ENCODE measurements at places on chromosomes 7 and 10.
A peak's percentile ranks its signal among the peaks of the same experiment; 100 is the strongest.

DNA sequence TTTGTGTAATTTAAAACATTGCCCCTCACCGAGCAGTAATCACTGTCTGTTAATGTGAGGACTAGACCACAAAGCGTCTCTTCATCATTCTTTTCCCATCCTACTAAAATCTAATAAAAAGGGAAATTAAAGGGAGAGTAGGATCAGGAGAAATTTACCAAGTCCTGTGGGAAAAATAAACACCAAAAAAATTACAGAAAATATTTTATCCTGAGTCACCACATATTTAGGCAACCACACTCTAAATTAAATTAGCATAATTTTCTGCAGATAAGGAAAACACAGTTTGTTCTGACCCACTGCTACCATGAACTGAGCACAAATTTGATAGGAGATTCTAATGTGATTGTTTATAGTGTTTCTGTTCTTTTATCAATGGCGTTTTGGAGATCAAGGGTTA lies 49.3 kb downstream of the CCDC6 start:
- DNase-seq: no peak

DNA sequence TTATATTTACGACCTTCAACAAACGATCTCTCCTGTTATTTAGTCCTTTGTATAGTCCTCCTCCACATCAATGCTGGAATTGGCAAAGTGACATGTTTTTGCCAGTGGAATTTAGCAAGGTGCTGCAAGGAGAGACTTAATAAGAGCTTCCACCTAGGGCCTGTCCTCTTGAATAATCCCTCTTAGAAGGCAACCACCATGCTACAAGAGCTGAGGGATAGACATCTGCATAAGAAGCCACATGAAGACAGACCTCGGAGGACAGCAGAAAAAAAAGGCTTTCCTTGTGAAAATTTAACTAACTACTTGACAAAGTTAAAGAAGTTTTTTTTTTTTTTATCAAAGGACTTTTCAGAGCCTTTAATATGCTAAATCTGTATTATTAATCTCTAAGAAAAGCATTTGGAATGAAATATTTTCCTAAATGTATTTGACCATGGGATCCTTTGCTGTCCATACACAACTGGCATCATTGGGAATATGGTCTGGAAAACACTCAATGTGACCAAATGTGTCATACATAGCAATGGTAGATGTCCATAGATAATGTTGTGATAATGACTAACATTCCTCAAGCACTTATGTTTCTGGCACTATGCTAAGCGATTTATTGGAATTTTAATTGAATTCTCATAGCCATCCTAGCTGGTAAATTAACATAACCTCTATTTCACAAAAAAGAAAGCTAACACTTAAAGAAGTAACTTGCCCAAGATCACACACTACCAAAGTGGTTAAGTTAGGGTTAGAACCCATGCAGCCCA lies 13.2 kb downstream of the HYCC1 start:
- DNase-seq: no peak

DNA sequence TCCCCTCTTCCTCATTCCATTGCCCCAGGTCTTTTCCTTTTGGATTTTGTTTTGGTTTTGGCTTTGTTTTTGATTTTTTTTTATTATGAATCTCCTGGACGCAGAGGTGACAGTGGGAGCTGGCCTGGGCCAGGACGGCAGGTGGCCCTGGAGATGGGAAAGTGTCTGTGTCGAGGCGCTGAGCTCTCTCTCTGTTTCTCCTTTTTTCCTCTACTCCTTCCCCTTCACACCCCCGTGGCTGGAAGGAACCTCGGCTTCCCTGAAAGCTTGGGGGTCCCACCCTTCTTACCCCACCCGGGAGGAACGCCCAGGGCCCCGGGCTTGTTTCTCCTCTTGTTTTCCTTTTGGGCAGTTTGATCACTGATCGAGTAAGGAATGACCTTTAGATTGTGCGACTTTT lies 13.2 kb downstream of the TRIM8 start:
- no peak for DNase-seq

DNA sequence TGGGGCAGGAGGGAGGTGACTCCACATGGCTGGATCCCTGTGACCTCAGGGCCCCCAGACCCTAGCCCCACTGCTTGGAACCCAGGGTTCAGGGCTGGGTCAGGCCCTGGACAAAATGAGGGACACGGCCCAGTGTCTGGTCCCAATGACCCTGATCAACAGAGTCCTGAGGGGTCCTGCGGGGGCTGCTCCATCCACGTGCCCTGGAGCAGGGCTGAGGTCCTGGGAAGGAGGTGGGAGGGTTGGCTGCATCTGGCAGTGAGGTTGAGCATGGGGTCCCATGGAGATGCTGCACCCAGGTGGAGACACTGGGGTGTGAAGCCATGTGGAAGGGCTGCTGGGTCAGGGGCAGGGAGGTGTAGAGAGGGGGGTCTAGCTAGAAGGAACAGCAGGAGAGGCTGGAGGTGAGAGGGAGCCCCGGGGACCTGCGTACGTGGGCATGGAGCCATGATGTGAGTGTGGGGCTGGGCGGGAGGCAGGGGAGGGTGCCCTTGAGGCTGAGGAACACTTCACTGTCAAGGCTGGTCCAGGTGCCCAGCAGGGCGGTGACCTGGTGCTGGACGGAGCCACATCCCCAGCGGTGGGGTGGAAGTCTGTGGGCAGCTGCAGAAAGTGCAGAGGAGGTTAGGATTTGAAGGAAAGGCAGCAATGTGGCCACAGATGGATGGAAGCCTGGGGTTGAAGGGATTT lies 604 bp downstream of the SCART1 start:
- no peak for DNase-seq

DNA sequence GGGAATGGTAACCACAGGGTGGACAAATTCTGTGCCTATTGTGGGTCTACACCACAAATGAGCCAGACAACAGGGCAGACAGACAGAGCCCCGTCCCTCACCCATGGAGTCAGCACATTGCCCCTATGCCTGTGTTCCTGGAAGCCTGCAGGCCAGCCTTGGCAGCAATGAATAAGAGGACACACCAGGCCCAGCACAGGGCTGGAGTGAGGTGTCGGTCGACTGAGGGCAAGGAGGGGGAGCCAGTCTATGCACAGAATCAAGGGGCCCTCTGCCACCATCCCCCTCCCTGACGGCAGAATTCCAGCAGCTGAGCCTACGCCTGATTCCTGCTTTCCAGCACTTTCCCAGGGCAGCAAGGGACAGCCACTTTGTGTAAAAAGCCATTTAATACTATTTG lies 98.2 kb downstream of the CALN1 start:
- DNase-seq: no peak

- DNase-seq: no peak
These were observed 205.5 kb upstream of the LRRN3 start for GRCh38 chr7:110885474-110885873.

- peak; percentile 52 for DNase-seq
These were observed 993 bp downstream of the ZC3HAV1 start for GRCh38 chr7:139108266-139109187.

DNA sequence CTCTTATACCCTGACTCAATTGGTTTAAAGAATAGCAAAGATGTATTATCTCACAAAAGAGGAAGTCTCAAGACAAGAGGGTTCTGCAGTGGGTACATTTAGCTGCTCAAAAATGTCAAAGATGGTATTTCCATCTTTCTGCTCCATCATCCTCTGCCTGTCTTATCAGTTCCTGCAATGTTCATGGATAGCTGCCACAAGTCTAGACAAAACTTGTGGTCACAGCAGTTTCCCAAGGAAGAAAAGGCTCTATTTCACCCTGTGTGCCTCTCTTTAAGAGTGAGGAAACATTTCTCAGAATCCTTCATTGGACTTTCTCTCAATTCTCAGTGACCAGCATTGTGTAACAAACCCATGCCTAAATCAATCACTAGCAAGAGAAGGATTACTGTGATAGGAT lies 634.2 kb upstream of the AUTS2 start:
- DNase-seq: no peak

GRCh38 chr7:340200-340937 lies 50.4 kb downstream of the FOXL3 start:
- no peak for DNase-seq

DNA sequence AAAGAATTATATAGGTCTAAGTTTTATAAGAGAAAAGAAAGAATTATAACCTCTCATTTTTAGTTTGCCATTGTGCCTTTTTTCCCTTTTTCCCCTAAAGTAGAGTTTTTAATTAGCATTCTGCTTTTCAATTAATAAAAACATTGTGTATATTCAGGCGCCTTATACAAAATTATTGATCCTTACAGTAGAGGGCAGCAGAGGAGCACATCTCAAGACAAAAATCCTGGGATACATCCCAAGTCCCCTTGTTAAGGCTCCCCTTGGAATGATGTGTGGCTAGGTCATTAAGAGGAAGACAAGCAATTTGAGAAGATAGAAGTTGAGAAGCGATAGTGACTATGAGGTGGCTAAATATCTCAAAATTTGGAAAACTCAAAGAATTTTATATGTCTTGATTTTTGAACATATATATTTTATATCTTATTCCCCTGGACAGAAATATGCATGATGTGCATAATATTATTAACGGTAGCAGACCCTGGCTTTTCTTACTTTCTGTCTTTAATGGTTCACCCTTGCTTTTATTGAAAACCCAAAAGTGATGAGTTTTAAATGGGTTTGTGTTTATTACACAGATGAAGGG lies 19.1 kb upstream of the TPK1 start:
- peak; percentile 46 for DNase-seq

- no peak for DNase-seq
These were observed 89.5 kb upstream of the LYZL1 start for GRCh38 chr10:29199339-29199738.

DNA sequence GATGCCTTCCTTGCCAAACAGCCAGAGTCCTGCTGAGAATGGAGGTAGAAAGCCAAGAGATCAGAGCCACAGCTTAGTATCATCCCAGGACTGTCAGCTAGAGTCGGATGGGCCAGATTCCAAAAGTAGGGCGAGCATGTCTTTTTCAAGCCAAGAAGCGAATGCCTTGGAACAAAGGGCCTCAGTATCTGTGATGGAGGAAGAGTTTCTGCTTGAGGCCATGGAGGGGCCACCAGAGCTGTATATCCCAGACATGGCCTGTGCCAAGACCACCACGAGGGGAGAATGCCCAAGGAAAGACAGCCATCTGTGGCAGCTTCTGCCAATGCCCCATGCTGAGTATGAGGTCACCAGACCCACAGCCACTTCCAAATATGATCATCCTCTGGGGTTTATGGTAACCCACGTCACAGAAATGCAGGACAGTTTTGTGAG lies 44.3 kb upstream of the PPP1R17 start:
- no peak for DNase-seq

DNA sequence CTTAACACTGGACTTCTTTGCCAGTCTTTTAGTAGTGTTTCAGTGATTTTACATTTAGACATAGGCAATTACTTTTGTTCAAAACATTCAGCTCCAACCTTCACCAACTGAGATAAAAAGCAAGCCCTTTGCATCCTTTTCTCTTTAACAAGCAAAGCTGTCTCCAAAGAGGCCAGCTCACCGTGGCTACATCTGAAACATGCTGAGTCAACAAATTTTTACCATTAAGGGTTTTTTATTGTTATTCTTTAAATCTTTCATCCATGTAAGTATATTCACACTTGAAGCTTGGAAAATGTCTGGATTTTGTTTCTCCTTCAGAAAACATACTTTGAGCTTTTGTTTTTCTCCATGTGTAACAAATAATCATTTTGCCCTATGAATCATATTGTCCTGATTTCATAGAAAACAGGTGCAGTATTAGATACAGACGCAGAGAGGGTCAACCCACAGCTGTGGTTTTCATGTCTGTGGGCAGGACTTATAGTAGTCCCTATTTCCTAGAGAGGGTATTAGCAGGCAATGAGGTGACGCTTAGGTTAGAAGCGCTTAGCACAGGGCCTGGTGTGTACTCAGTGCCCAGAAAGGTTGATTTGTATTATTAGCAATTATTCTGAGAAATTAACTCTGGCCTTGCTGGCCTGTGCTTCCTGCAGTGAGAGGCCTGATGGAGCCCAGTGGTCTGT lies 99.5 kb downstream of the MKI67 start:
- no peak for DNase-seq

DNA sequence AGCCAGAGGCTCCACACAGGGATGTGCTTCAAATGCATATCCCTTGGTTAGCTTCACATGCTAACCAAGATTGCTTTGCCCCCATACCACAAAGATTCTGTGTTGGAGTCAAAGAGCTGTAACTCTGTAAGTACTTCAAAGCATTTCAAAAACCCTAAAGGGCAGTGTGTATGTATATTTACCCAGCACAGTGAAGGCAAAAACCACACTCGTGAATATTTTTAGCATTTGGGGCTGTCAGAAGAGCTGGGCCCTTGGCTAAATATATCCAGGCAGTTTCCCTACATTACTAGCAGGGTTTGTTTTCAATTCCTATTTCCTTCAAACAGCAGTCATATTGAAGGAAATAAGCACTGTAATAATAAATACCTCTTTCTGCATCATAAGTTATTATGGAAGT lies 84.2 kb upstream of the STEAP1B start:
- DNase-seq: no peak

DNA sequence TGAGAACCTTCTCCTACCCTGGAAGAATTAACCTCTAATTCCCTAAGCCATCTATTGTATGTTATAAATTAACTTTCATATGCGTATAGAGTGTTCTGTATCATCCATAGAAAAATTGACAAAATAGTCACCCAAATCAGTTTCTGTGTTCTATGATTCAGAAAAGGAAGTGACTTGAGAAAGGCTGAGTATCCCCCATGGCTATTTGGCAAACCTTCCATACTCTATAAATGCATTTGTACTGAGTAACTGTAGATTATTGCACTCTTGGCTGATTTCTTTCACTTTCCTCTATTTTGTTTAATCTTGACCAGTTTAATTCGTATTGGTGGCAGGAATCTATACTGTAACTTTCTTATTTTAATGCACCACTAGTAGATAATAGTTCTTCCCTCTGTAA lies 182.2 kb downstream of the HTR7 start:
- DNase-seq: no peak

DNA sequence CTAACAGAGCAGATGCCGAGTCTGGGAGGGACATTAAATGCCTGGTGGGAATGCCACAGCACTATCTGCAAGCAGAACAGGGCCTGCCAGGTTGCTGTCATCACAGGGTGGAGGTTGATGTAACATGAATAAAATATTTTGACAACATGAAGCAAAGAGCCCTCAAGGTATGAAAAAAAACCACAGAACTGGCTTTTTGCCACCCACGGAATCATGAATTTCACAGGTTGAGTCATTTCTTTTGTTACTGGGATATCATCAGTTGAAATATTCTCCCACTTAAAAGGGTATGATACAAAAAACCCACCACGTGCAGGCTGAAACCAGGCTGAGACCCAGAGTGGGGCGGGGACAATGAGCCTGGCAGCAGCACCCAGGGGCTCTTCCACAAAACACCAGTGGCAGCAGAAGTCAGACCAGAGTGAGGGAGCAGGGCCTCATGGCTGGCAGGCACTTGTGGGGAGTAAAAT lies 220.1 kb downstream of the TNS3 start:
- peak; percentile 8 for DNase-seq
